ENCODE measurements at places on chromosomes 7 and 10.
A peak's percentile ranks its signal among the peaks of the same experiment; 100 is the strongest.

DNA sequence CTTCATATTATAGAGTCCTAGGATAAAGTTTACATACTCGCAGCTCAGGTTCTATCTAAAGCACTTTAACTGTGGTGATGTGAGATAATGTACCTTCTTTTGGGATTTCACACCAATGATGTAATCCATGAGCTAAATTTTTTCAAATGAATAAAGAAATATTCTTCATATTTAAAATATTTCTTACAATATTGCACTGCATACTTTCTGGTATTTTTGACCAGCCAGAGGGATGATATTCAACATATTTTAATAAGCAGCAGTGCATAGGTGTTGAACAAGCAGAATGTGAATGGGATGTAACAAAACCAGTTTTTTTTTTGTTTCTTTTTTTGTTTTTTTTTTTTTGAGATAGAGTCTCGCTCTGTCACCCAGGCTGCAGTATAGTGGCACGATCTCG, 73.2 kb upstream of the TRIM24 start:
- no peak for DNase-seq

DNA sequence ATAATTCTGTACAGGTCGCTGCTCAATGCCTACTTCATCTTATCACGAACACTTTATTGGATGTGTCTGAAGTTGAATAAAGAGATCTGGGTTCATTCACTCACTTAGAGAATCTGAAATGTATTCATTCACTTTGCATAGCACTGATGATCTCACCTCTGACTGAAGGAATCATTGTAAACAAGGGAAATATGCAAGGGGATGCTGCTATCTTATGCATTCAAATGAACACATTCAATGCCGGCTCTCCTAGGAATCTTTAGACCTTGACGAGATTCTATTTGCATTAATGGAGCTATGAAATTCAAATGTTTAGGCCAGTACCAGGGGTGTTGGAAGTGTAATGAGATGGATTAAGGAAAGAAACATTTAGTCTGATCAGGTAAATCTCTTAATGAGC, 200.6 kb upstream of the COBL start:
- DNase-seq = no peak

- no peak for DNase-seq
Observed at GRCh38 chr7:106485031-106485551, 175.9 kb downstream of the CCDC71L start.

DNA sequence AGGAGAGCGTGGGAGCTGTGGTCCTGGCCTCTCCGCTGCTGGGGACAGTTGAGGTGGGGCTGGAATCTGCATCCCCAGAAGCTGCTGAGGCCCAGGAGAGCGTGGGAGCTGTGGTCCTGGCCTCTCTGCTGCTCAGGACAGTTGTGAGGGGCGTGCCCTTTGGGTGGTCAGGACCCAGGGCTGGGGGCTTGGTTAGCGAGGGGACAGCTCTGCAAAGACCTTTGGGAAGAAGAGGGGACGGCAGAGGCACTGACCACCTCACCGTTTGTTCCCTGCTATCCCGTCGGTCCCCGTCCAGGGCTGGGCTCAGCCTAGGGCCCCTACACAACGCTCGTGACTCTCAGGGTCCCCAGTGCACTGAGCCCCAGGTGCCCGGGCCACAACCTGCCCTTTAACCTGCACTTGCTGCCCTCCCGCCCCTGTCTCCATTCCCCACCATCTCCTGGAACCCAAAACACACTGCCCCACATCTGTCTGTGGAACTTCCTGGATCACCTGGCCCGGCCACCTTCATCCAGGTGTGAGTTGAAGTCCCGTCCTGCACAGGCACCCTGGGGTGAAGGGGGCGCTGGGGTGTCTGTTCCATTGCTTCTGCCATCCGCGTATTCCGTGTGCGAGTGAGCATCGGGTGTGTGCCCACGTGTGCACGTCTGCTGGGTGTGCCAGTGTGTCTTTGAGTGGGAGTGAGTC, 14.1 kb downstream of the FOXL3 start:
- DNase-seq = no peak

DNA sequence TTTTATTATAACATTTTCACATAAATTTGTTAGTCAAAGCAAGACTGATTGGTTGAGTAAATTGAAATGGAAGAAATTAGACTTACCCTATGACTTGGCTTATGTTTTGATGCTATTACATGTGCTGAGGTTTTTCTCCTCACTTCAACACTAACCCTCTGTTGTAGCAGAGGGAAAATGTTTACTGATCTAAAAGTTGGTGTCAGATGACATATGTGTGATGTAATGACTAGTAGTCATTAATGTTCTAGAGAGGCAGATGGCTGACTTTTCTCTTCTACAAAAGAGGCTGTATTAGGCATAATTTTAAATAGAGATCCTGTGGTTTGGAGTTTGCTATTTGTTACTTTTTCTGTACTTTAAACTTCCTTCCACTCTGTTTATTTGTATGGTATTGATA, 266.0 kb downstream of the BBS9 start:
- DNase-seq = no peak

GRCh38 chr7:128031901-128032604, 816 bp upstream of the LRRC4 start:
- DNase-seq = peak; percentile 41

GRCh38 chr10:51083356-51083853, 9.1 kb downstream of the PRKG1 start:
- DNase-seq = no peak

DNA sequence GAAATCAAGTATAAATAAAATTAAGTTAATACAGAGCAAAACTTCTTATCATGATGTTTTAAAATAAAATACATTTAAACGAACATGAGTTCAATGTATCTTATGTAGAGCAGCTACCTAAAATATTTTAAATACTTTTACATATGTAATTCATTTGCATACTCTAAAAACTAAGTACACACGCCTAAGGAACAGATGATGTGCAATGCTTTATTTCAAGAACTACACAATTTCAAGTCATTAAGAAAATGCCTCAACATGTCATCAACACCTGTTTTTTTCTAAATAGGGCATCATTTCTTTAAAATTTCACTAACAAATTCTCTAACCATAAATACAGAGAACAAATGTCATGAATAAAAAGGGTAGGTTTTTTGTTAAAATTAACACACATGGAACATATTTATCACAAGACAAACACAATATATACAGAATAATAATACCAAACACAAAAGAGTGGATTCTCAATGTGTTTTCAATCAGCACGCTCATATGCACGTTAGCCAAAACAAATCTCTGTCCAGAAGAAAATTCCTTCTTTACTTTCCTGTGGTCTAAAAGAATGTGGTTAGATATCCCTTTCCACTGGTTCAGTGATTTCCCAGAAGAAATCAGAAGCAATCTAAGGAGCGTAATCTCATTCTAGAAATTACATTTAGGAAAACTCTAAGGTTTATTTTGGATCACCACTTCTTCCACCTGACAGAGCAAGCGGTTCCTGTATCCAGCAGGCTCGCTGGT, 73.0 kb upstream of the PFKP start:
- no peak for DNase-seq

- no peak for DNase-seq
Observed at GRCh38 chr10:48251152-48251524, 23.4 kb downstream of the FRMPD2 start.

DNA sequence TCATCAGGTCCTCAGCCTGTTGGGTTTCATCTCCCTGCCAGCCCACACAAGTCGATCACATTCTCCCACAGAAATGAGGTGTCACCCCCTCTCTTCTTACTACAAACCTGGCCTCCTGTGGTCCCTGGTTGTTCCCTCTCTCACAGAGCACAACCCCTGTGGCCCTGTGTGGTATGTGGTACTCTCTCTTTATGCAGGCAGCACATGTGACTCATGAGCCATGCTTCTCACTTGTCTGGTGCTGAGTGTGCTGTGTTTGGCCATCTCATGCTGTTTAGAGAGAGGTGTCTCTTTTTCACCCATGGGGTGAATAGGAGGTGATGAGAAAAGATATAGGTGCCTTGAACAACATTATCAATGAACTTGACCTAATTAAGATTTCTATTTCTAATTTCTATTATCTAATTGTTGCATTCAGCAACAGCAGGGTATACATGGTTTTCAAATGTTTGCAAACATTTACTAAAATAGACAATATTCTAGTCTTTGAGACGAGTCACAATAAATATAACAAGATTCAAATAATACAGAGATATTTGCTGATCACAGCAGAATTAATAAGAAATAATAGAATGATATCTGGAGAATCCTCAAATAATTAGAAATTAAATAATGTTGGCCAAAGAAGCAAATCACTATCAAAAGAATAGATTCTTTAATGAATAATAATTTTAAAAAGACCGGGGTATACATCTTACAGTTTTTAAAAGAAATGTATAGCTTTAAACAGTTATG, 633.8 kb upstream of the IGFBP3 start:
- no peak for DNase-seq

GRCh38 chr10:77006836-77007511, 630.6 kb downstream of the KCNMA1 start:
- DNase-seq = no peak
